ENCODE measurements at places on chromosomes 13 and 19. TPM values are rescaled to one million over a fixed set of nuclear protein-coding genes. Genes with fewer than 3 reads are reported as not detected.

The TEX29 gene
- 0.83 TPM for total RNA-seq

The PCDH8 gene
- not detected for total RNA-seq

GRCh38 chr13:34620074-34620850 lies 321.8 kb upstream of the NBEA start:
- no peaks in the 10 kb centered on the region for H3K4me1 ChIP-seq
- H3K27me3 ChIP-seq, result no peaks in the 10 kb centered on the region
- no peak overlapping the region for H3K4me3 ChIP-seq
- H3K27ac ChIP-seq, result no peak overlapping the region
- no peak for DNase-seq

The UNC13A gene
- total RNA-seq, result 0.04 TPM

The HCST gene
- 137 TPM for total RNA-seq

- H3K4me1 ChIP-seq, result no peaks in the 10 kb centered on the region
- H3K27me3 ChIP-seq, result no peaks in the 10 kb centered on the region
- H3K4me3 ChIP-seq, result no peak overlapping the region
- no peak overlapping the region for H3K27ac ChIP-seq
- DNase-seq, result no peak
Measured at GRCh38 chr13:106100171-106100919, 435.1 kb downstream of the EFNB2 start.

DNA sequence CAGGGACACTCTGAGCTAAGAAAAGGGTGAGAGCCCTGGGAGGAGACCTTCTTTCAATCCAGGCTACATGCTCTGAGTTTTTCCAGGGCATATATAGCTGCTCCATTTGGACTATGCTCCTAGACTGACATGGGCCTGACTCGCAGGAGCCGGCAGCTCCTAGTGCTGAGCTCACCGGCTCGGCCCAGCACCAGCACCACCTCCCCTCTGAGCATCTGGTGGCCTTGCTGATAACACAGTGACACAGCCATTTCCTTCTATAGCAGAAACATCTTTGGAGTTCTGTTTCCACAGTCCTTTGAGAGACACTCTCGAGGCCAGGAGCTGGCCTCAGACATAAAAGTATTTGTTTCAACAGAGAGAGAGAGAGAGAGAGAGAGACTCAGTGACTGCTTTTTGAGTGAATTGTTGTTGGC lies 184.9 kb downstream of the TM9SF2 start:
- H3K4me3 ChIP-seq, result no peak overlapping the region
- no peaks in the 10 kb centered on the region for H3K27me3 ChIP-seq
- DNase-seq, result no peak
- H3K36me3 ChIP-seq, result no peaks in the 10 kb centered on the region
- no peaks in the 10 kb centered on the region for H3K4me1 ChIP-seq
- no peak overlapping the region for H3K27ac ChIP-seq

GRCh38 chr19:2607712-2608601 lies 94.5 kb downstream of the GNG7 start:
- H3K4me3 ChIP-seq, result peak overlapping the region; percentile 31
- H3K4me1 ChIP-seq, result peaks cover 37% of the 10 kb centered on the region
- H3K27me3 ChIP-seq, result peaks cover 13% of the 10 kb centered on the region
- peak; percentile 53 for DNase-seq
- no peak overlapping the region for H3K27ac ChIP-seq

The LHB gene
- total RNA-seq, result not detected

- no peaks in the 10 kb centered on the region for H3K36me3 ChIP-seq
- DNase-seq, result peak; percentile 82
- no peak overlapping the region for H3K4me3 ChIP-seq
- H3K27ac ChIP-seq, result no peak overlapping the region
- H3K27me3 ChIP-seq, result peaks cover 5% of the 10 kb centered on the region
Measured at GRCh38 chr19:16771618-16772017, 52.0 kb downstream of the NWD1 start.

The C19orf44 gene
- 3.1 TPM for total RNA-seq

The PLPPR3 gene
- not detected for total RNA-seq

GRCh38 chr19:50178859-50179537 lies 15.9 kb upstream of the IZUMO2 start:
- H3K36me3 ChIP-seq, result no peaks in the 10 kb centered on the region
- H3K4me1 ChIP-seq, result no peaks in the 10 kb centered on the region
- no peak for DNase-seq
- H3K4me3 ChIP-seq, result no peak overlapping the region
- H3K27ac ChIP-seq, result no peak overlapping the region

GRCh38 chr19:40445780-40446262 lies 1.7 kb upstream of the SERTAD3 start:
- peaks cover 8% of the 10 kb centered on the region for H3K36me3 ChIP-seq
- DNase-seq, result no peak
- H3K4me3 ChIP-seq, result peak overlapping the region; percentile 41

The ZNF382 gene
- 13.4 TPM for total RNA-seq

DNA sequence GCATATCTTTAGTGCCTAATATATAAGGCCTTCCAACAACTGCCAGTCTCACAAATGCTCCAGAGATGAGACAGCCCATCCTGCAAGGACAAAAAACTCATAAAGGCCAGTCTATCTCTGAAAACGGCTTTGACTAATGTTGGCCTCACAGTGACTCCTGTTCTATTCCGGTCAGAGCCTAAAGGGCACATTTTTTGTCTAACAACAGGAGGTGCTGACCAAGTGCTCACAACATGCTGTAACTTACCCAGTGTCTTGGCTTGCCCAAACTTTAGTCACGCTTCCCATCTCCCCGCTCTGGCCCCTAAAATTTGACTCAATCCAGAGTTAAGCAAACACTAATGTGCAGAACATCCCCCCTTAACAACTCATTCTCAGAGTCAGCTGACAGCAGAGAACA lies 1411.2 kb upstream of the MIR17HG start:
- no peaks in the 10 kb centered on the region for H3K4me1 ChIP-seq
- H3K36me3 ChIP-seq, result no peaks in the 10 kb centered on the region
- H3K4me3 ChIP-seq, result no peak overlapping the region
- H3K27me3 ChIP-seq, result no peaks in the 10 kb centered on the region
- no peak for DNase-seq
- no peak overlapping the region for H3K27ac ChIP-seq

The MTMR6 gene
- total RNA-seq, result 20.9 TPM

DNA sequence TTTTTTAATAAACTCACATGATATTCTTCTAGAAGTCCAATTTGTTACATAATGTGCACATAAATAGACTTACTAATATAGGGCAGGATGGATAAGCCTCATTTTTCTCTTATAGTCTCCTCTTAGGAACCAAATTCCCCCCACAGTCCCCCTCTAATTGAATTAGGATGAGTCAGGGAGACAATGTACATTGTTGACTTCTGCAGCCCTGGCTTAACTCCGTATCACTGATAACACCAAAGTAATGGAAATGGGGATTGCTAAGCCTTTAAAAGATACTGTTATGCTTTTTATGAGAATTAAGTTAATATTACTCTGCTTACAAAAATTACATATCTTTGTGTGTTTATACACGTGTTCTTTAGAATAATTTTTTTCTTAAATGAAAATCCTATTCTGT lies 5.1 kb upstream of the PCDH9 start:
- DNase-seq, result no peak
- H3K4me3 ChIP-seq, result no peak overlapping the region
- H3K36me3 ChIP-seq, result no peaks in the 10 kb centered on the region

The AP1M1 gene
- 129 TPM for total RNA-seq

DNA sequence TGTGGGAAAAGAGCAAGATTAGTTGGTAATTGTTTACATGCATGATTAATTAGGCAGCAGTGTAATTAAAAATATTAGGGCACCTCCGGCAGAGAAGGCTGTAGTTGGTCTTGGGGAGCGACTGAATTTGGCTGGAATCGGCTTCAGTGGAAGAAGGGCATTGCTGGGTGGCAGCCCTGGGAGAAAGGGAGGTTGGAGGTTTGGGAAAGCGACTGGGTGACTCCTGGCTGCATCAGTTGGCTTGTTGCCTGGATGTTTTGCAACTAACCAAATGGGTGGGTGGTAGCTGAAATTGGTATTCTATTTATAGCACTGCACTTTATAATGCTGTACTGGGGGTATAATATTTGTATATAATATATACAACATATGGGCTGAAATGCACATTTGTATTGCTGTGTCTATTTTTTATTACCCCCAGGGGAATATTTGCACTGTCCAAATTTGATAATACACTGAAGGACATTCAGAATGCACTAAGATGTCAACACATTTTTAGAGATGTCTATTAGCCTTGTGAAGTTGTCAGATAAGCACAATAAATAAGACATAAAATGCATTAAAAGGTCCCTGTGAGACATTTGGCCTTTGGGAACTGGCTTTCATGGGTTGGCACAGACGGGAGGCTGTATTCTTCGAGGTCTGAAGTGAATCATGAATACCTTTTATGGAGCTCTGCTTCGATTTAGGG lies 1.7 kb downstream of the B3GLCT start:
- peaks cover 29% of the 10 kb centered on the region for H3K4me1 ChIP-seq
- H3K27ac ChIP-seq, result peak overlapping the region; percentile 85
- peak overlapping the region; percentile 72 for H3K4me3 ChIP-seq
- no peak for DNase-seq

The ARID3A gene
- 28.4 TPM for total RNA-seq

DNA sequence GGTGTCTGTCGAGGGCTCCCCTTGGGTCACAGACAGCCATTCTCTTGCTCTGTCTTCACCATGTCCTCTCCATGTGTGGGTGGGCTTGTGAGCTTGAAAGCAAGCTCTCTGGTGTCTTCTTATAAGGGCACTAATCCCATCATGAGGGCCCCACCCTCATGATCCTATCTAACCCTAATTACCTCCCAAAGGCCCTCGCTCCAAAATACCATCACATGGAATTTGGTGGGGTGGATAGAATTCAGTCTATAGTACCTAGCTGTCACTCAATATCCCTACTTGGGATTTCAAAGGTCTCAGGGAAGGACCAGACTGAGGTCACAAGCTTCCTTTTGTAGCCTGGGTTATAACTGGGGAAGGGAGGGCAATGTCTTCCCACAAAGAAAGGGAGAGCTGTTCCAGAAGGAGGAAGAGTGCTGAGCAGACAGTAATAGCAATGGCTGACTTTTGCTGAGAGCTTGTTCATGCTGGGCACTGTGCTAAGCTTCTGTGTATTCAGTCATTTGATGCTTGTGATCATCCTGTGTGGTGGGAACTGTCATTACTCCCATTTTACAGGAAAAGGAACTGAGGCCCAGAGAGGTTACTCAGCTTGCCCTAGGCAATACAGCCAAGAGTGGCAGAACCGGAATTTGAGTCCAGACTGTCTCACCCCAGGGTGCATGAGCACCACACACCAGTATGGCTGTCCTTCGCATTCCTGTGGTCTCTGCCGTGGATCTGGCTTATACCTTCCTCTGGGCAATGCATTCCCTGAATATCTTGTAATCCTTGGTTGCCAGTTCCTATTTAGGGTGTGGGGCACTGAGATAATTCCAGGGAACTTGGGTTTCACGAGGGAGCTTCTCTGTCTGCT lies 8.2 kb downstream of the FXYD5 start:
- H3K4me3 ChIP-seq, result no peak overlapping the region
- no peak overlapping the region for H3K27ac ChIP-seq
- H3K27me3 ChIP-seq, result no peaks in the 10 kb centered on the region
- H3K4me1 ChIP-seq, result peaks cover 50% of the 10 kb centered on the region
- H3K36me3 ChIP-seq, result peaks cover 100% of the 10 kb centered on the region

The MBD3L3 gene
- not detected for total RNA-seq

DNA sequence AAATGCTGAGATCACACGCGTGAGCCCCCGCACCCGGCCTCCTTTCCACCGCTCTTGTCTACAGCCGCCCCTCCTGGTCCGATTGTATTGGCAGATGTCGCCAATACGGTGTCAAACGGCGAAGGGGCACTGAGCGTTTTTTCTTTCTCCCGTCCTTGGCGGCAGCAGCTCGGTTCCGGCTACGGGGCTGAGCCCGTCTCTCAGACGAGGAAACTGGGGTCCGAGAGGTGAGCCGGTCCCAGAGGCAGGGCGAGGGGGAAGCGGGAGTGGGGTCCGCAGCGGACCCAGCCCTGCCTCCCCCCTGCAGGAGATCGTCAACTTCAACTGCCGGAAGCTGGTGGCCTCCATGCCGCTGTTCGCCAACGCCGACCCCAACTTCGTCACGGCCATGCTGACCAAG lies 20.4 kb downstream of the POLRMT start:
- H3K27me3 ChIP-seq, result no peaks in the 10 kb centered on the region
- no peak overlapping the region for H3K4me3 ChIP-seq
- H3K4me1 ChIP-seq, result peaks cover 21% of the 10 kb centered on the region
- no peak overlapping the region for H3K27ac ChIP-seq
- no peak for DNase-seq

The RASAL3 gene
- 120 TPM for total RNA-seq

The B3GNT8 gene
- 2.2 TPM for total RNA-seq

DNA sequence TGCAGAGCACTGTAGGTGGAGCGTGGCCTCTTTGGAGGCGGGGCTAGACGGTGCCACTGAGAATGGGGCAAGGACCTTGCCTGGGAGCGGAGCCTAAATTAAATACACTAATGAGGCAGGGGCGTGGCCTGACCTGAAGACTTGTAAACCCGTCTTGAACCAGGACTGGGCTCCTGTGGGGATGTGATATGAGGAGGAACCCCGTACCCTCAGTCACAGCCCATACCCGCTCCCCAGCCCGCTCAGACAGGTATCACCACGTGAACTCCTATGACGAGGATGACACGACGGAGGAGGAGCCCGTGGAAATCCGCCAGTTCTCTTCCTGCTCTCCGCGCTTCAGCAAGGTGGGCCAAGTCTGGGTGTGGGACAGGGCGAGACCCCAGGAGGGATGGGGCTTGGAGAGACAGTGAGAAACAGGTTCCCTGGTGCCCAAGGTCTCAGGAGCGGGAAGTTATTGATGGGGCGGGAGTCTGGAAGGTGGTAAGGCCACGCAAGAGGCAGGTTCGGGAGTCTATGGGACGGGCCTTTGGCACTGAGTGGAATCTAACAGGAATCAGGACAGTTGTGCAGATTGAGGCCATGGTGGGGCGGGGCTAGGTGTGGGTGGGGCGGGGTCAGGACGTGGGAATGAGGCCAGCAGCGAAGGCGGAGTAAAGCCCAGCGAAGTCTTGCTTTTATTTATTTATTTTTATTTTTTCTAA lies 14.7 kb downstream of the DNASE2 start:
- H3K4me1 ChIP-seq, result peaks cover 14% of the 10 kb centered on the region
- no peaks in the 10 kb centered on the region for H3K36me3 ChIP-seq
- no peak overlapping the region for H3K27ac ChIP-seq
- peaks cover 2% of the 10 kb centered on the region for H3K27me3 ChIP-seq

- no peak overlapping the region for H3K4me3 ChIP-seq
- no peaks in the 10 kb centered on the region for H3K36me3 ChIP-seq
- H3K4me1 ChIP-seq, result no peaks in the 10 kb centered on the region
- peaks cover 2% of the 10 kb centered on the region for H3K27me3 ChIP-seq
- no peak overlapping the region for H3K27ac ChIP-seq
- DNase-seq, result no peak
Measured at GRCh38 chr13:102286326-102286725, 115.5 kb downstream of the FGF14 start.

GRCh38 chr13:111344471-111345191 lies 24.2 kb downstream of the TEX29 start:
- no peaks in the 10 kb centered on the region for H3K4me1 ChIP-seq
- no peak for DNase-seq
- no peak overlapping the region for H3K27ac ChIP-seq

The OR10H1 gene
- total RNA-seq, result not detected

The MAP4K1 gene
- total RNA-seq, result 313 TPM

The SIAH3 gene
- 0.12 TPM for total RNA-seq

The ELAVL3 gene
- total RNA-seq, result 0.50 TPM

DNA sequence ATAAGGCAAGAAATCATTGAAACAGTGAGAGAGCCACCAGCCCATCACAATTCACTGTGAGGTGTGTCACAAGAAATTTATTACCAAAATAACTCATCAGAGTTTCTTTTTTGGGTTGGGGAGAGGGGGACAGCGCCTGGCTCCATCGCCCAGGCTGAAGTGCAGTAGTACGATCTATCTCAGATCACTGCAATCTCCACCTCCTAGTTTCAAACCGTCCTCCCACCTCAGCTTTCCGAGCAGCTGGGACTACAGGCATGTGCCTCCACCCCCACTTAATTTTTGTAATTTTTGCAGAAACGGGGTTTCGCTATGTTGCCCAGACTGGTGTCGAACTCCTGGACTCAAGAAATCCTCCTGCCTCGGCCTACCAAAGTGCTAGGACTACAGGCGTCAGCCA lies 3.6 kb downstream of the IFNL1 start:
- no peaks in the 10 kb centered on the region for H3K36me3 ChIP-seq
- H3K4me3 ChIP-seq, result no peak overlapping the region
- peak overlapping the region; percentile 36 for H3K27ac ChIP-seq

Data from activated CD4-positive, alpha-beta T cell treated with anti-CD3 and anti-CD28 coated beads, Interleukin-2, amount 10 ng/mL, durations not matched to agents 7 days and 5 days (primary cell).